ENCODE measurements at places on chromosomes 2 and 18. TPM values are rescaled to one million over a fixed set of nuclear protein-coding genes. Genes with fewer than 3 reads are reported as not detected.

Gene LIPG
- 41.9 TPM for polyA plus RNA-seq

Gene NABP1
- polyA plus RNA-seq = 39.5 TPM

Gene DNER
- 67.9 TPM for polyA plus RNA-seq

Gene CCBE1
- polyA plus RNA-seq = 33.4 TPM

Gene SCYGR4
- 0.10 TPM for polyA plus RNA-seq

Gene NCKAP5
- polyA plus RNA-seq = 7.6 TPM

Gene AGXT
- polyA plus RNA-seq = 0.15 TPM

Gene REG3G
- polyA plus RNA-seq = not detected

Gene SH2D6
- polyA plus RNA-seq = 0.83 TPM

Gene STAT4
- 5.7 TPM for polyA plus RNA-seq

Gene TUBA4B
- polyA plus RNA-seq = 1.4 TPM

Gene UGT1A8
- polyA plus RNA-seq = not detected

GRCh38 chr2:170813611-170814532 is 2.8 kb upstream of the GAD1 start:
- no peak for DNase-seq

- no peak for DNase-seq
These were observed 121.2 kb upstream of the SPRED2 start for GRCh38 chr2:65553504-65554074.

GRCh38 chr2:225932811-225933413 is 533.4 kb downstream of the NYAP2 start:
- DNase-seq = no peak

- DNase-seq = no peak
These were observed 47.7 kb upstream of the WDR75 start for GRCh38 chr2:189393440-189394111.

GRCh38 chr2:210303498-210303897 is 11.5 kb downstream of the MYL1 start:
- no peak for DNase-seq

GRCh38 chr18:35139517-35139916 is 98.3 kb downstream of the MAPRE2 start:
- no peak for DNase-seq

GRCh38 chr18:11654736-11655605 is 34.1 kb upstream of the GNAL start:
- DNase-seq = no peak

- no peak for DNase-seq
These were observed 24.9 kb upstream of the RPIA start for GRCh38 chr2:88666576-88666975.

DNA sequence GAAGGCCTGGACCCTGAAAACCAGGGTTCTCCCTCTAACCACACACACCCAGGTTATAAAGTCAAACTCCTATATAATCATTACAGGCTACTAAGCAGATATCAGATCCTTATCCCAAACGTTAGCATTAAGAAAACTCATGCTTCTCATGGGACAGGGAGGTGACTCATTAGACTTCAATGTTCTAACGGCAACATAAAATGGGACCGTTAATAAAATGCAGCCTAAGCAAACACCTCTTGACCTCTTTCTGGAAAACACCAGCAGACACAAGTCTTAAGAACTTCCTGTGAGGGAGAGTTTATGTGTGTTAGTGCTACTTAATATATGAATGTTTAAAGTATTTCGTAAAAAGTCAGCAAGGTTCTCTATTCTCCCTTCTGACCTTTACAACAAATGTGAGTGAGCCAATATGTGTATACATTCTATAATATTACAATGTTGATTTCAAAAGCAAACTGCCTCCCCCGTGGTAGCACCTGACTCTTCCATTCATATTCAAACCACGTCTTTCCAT is 31.7 kb downstream of the LPIN2 start:
- no peak for DNase-seq

DNA sequence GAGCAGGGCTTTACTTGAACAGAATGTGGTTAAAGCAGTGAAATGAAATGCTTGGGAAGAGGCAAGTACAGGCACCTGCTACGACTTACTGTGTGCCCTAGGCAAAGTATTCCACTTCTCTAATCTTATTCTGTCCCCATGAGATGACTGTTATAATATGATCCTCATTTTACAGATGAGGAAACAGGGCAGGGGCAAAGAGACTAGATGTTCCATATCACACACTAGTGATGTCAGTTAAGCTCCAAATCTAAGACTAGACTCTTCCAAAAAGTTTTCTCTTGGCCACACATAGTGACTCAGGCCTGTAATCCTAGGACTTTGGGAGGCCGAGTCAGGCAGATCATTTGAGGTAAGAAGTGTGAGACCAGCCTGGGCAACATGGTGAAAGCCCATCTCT is 235.0 kb downstream of the SETBP1 start:
- DNase-seq = no peak

GRCh38 chr18:80103231-80103630 is 5.8 kb upstream of the ADNP2 start:
- DNase-seq = no peak

DNA sequence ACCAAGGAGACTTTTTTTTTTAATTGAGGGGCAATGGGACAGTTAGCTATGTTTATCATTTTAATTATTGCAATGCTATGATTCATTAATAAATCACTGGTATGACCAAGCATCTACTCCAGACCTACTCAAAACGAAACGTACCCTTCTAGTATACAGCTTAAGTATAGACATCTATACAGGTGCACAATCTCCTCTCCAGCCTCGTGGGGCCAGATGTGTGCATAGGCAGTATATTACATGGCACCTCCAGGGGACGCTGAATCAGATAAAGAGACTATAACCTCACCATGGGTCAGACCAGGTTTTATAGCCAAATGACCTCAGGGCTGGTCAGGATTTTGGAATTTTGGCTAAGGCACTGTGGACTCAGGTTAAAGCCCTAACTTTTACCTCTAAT is 86.6 kb downstream of the SS18 start:
- no peak for DNase-seq

DNA sequence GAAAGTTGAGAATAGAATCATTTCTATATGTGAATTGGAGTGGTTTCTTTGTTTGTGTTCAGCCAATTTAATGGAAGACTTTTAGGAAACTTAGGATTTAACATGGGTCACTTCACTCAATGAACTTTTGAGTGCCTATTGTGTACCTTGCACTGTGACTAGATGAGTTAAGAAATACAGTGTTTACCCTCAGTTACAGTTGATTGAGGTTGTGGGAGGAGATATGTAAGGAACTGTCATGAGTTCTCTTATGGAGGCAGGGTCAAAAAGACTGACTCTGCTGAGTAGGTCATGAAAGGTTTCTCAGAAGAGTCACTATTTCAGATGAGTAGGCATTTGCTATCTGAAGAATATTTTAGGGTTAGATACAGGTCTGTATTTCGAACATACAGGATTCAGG is 98.6 kb downstream of the RAB3GAP1 start:
- no peak for DNase-seq

- no peak for DNase-seq
These were observed 69.2 kb downstream of the KCTD1 start for GRCh38 chr18:26479065-26479680.

DNA sequence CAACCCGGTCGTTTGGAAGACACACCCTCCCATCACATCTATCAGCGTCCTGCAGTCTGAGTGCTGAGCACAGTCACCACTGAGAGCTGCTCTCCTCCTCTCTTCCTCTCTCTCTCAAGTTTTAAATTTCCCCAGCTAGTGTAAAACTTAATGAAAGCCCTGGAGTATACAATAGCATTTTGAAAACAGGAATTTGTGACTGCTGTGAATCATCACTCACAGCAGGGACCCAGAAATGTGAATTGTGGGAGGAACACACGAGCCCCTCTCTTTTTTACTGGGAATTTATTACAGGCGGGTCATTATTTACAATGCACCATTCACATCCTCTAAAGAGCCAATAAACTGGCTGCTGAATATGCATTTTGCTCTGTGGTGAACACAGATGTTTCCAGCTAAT is 185.0 kb upstream of the SMIM21 start:
- peak; percentile 7 for DNase-seq

GRCh38 chr2:26598336-26598995 is 42.7 kb downstream of the CIB4 start:
- no peak for DNase-seq

- DNase-seq = no peak
These were observed 107.9 kb upstream of the IL1R2 start for GRCh38 chr2:101883860-101884259.

DNA sequence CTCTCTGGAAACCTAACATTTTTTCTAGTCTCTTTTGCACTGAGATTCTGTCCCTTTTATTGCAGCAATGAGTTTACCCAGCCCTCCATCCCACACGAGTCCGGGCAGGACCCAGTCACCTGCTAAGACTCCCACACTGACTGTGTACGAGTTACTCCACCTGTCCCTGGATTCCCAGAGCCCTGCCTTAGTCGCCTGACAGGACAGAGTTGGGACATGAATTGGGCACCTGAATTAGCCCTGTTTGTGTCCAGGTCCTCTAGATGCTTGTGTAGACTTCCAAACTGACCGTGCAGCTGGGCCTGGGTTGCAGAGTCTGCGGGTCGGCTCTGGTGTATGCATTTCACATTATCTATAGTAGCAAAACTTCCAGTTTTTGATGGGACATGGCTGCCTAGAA is 238.7 kb downstream of the VAPA start:
- no peak for DNase-seq

GRCh38 chr2:84495539-84496146 is 20.7 kb upstream of the DNAH6 start:
- DNase-seq = no peak
